Stimulated activated CD8-positive, alpha-beta memory T cell treated with anti-CD3 and anti-CD28 coated beads, Interleukin-4, amount 100 ng/mL, for 24 hours (primary cell): ENCODE measurements at places on chromosomes 12 and 14.

DNA sequence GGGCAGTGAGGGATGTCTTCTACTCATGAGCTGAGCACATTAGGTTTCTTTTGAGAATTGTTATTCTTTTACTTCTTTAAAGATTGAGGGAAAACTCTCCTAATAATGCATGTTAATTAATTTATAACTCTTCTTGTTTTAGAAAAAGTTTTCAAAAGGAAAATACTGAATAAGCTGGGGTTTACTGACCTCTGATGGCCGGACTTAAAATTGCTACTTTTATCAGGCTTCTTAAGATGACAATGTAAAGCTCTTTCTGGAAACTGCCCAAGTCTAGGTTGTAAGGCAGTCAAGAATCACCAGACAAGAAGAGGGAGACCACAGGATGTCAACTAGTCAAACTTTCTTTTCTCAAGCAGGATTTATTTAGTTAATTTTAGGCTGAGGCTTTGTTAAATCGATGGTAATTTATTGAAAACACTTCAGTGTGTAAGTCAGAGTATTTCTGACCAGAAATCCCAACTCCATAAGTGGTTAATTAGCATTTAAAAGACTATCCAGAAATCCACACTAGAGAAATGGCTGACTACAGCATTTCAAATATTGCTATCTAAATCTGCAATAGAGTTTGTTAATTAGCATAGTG, 82.1 kb downstream of the AVPR1A start:
- no peak for DNase-seq

GRCh38 chr12:77113971-77114370, 48.6 kb upstream of the E2F7 start:
- DNase-seq, result no peak

DNA sequence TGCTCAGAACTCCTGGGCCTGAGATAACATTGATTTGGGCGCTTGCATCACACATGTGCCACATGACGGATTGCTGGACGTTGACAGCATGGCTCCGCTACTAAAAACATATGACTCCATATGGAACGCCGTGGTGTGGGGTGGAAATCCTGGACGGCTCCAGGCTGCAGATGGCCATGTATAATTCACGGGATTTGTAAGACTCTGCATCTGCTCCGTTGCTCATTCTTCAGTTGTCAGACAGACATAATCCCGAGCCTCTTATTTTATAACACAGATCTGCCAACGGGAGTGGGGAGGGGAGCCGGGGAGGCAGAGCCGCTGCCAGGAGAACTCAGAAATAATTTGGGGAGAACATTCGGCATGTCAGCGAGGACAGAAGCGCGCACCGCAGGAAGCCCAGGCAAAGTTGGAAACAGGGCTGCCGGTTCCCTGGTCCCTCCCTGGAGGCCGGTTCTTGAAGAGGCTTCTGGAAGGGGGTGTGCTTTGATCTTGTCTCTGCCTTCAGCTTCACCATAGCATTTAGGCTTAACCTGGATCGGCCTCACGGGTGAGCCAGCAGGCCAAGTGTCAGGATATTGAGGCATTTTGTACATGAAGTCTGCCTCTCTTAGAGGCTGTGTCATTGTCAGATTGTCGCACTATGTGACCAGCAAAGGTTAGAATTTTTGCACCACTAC, 45.8 kb upstream of the MYL2 start:
- DNase-seq, result no peak

- DNase-seq, result no peak
Observed at GRCh38 chr12:32120419-32120818, 13.8 kb downstream of the BICD1 start.

DNA sequence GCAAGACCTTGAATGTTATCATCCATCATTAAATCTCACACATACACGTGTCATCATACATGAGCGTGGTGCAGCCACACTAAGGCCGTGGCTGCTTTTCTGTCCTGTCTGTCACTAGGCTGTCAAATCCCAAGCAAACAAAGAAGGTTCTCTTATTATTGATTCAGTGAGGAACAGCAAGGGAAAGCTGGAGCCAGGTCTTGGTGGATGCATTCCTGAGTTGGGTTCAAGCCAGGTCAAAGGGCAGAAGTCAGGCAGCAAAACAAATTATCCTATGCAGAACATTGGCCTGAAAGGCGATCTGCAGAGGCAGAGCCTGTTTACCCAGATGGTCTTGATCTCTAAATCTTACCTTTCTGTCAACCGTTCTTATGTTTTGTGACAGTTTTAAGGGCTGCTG, 252.3 kb downstream of the NEDD1 start:
- DNase-seq, result no peak

GRCh38 chr14:55448141-55448614, 7.8 kb upstream of the TBPL2 start:
- DNase-seq, result no peak

DNA sequence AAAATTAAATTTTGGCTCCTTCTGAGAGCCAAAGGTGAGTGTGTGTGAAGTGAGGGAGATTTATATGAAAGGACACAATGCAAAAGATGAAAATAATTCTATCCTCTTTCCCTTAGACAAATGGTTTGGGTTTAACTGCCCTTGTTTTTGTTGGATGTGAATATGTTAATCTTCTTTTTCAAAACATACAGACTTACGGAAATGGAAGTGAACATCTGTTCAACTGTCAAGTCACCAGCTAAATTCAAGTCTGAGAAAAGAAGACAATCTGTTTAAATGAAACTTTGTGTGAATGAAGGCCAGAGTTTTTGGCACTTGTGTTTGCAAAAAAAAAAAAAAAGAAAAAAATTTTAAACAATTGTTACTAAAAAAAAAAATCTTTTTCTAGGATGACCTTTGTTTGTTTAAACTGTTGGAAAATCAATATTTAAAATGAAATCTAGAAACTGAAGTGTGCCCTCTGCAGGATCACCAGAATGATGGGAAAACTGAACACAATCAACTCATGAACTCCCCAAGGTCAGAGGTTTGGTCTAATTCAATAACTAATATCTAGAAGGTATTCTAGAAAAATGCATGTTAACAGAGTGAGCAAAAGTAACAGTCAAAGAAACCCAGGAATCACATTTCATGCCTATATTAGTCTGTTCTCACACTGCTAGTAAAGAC, 448.8 kb downstream of the FLRT2 start:
- DNase-seq, result no peak

DNA sequence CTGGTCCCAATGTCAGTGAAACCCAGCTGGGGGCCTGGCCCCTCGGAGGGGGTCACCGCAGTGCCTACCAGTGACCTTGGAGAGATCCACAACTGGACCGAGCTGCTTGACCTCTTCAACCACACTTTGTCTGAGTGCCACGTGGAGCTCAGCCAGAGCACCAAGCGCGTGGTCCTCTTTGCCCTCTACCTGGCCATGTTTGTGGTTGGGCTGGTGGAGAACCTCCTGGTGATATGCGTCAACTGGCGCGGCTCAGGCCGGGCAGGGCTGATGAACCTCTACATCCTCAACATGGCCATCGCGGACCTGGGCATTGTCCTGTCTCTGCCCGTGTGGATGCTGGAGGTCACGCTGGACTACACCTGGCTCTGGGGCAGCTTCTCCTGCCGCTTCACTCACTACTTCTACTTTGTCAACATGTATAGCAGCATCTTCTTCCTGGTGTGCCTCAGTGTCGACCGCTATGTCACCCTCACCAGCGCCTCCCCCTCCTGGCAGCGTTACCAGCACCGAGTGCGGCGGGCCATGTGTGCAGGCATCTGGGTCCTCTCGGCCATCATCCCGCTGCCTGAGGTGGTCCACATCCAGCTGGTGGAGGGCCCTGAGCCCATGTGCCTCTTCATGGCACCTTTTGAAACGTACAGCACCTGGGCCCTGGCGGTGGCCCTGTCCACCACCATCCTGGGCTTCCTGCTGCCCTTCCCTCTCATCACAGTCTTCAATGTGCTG, 11.0 kb downstream of the ZBTB39 start:
- DNase-seq, result no peak

DNA sequence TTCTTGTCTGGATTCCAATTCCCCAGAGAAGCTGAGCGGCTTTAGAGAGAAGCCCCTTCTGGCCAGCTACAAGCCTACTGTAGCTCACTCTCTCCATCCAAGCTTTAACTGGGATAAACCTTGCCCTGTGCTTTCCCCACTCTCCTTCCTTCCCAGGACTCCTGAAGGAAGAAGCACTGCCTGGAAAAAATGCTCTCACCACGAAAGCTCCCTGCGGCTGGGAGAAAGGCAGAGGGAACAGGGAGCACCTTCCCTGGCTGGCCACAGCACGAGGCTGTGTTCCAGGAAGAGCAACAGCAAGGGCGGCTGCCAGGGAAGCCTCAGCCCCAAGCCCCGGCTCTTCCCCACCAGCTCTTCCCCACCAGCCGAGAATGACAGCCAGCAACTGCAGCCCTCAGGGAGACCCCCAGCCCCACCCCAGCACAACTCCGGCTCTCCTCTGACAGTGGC, 40.8 kb upstream of the PNMA1 start:
- no peak for DNase-seq

DNA sequence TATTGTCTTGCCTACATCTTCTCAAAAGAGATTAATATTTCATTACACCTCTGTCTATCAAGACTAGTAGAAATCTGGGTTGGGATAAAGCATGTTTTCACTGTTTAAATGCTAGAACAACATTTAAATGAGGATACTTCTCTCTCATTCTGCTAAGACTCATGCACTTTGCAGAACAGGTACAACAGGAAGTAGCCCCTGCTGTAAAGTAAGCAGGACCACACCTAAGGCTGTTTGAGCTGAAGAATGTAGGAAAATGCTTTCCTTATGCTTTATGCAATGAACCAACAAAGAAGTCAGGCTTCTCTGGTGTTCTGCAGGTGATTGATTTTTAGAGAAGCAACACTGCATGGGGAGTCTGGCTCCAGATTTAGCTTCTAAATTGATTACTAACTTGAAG, 89.4 kb downstream of the PAX9 start:
- no peak for DNase-seq

GRCh38 chr14:41749429-41749828, 142.8 kb downstream of the LRFN5 start:
- DNase-seq, result no peak

DNA sequence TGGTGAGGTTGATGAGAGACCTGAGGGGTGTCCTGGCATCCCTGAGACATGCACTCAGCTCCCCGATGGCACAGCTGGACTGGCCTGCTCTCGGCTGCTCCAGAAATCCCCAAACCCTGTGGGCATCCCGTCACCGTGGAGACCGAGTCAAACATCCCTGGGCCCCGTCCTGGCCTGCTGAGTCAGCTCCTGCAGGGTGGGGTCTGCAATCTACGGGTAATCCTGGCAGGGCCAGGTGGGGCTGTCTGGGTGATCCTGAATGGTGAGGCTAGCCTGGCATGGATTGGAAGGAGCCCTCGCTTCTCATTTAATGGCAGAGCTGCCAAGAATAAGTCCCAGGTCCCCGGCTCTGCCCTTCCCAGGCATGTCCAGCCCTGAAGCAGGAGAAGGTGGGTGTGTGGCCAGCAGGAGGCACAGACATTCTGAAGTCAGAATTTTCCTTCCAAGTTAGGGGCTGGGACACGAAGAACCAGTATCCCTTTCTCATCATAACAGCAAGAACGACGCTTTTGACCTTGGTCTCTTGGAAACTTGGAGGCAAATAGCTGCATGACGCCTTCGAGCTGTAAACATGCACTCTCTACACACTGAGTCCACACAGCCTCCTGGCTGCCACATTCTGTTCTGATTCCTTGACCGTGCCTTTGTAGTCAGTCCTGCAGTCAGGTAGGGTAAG, 17.7 kb upstream of the SERPINA4 start:
- DNase-seq, result no peak

GRCh38 chr14:89571491-89571890, 154.5 kb upstream of the FOXN3 start:
- no peak for DNase-seq

GRCh38 chr12:59675461-59675860, 79.6 kb downstream of the SLC16A7 start:
- DNase-seq, result no peak

- no peak for DNase-seq
Observed at GRCh38 chr12:52661668-52662067, 9.7 kb upstream of the KRT2 start.

DNA sequence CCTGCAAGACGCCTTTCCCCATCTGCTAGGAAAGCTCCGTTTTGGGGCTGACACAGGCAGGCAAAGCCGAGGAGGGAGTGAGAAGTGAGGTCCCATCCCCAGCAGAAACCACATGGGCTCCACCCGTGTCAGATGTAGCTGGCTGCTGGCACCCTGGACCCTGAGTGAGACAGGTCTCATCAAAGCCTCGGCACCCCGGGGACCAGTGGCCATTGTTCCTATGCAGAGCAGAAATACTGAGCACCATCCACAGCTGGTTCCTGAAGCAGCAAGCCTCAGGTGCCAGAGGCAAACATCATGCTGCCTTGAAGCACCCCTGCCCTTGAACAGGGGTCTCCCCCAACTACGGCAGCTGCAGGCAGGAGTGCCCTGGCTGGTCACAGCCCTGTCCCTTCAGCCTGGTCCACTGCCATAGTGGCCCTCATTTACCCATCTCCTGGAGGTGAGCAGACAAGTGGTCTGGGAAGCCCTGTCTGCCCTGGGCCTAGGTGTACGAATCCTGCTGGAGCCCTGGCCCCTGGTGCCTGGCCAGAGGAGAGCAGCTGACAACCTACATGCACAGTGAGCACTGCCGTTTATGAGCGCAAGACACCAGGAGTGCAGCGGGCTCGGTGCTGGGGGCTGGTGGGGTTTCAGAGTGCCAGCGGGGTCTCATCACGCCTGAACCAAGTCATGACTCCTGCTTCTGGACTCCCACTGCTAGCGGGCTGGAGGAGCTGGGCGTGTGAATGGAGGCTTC, 289.8 kb upstream of the RTL1 start:
- DNase-seq, result no peak

DNA sequence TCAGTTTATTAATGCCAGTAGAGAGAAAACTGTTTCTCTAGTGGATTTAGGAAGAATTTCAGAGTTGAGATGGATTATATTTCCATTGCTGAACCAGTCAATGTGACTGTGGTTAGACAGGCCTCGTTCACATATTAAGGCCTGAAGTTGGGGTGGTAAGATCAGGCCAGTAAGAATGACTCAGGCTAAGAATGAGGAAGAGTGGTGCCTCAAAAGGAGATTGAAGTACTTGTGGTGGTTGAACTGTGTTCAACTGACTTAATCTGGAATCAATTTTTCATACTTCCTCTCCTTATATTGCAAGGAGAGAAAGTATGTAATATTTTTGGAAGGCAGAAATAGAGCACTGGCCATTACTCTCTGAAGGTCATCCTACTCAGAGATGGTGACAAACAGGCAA, 37.8 kb upstream of the ATF7IP start:
- no peak for DNase-seq

DNA sequence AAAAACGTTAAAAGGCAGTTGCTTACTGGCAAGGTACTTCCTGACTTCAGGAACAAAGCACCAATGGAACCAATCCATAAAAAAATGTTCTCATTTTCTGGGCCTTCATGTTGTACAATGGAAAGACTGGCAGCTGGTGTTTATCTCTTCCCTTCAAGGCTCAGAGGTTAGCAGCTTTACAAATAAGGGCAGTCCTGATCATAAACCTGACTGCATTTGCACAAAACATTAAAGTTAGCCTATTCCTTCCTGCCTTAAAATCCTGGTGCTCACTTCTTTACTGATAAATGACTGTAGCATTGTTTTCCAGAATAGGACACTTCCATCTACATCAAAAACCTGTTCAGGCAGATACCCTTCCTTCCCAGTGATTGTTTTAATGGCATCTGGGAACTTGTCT, 19.2 kb downstream of the IL26 start:
- no peak for DNase-seq
